Glomerular endothelial cell (primary cell): ENCODE measurements at places on chromosomes 3 and 15. TPM values are rescaled to one million over a fixed set of nuclear protein-coding genes. Genes with fewer than 3 reads are reported as not detected.

Gene ZPLD1
- total RNA-seq, result 0.10 TPM in 1 of 2 replicates, not detected in the other

Gene CLDN18
- not detected in 2 replicates for total RNA-seq

DNA sequence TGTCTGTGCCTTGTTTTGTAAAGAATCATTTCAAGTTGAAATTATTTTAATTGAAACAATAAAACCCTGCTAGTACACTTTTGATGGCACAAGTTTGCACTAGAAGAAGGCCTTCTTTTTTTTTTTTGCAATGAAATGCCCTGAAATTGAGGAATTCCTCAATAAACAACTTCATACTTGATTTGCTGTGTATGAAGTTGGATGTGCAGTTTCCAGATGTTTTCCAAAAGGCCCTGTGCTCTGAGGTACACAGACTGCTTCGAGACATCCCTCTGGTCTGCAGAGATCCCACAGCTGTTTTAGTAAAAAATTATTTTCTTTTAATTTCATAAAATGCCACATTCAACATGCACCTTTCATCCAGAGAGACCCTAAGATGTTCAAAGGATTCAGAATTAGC lies 48.9 kb downstream of the HES1 start:
- DNase-seq, result no peak

Gene GUCA1C
- total RNA-seq, result not detected in 2 replicates

DNA sequence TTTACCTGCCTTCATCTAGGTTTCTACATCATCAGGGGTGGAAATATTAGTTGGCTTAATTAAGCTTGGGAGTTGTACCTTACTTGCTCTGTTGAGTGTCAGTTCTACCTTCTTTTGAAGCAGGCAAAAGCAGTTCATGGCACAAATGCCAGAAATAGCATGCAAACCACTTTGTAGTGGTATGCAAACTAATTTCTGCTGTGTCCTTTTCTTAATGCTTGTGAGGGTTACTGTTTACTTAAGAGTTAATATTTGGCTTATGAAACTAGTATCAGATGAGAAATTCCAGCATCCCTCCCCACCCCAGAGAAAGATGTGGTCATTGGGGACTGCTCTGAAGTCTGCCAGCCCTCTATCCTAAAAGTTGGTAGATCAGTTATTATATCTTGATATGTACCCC lies 7.1 kb downstream of the ATP2C1 start:
- DNase-seq, result no peak

DNA sequence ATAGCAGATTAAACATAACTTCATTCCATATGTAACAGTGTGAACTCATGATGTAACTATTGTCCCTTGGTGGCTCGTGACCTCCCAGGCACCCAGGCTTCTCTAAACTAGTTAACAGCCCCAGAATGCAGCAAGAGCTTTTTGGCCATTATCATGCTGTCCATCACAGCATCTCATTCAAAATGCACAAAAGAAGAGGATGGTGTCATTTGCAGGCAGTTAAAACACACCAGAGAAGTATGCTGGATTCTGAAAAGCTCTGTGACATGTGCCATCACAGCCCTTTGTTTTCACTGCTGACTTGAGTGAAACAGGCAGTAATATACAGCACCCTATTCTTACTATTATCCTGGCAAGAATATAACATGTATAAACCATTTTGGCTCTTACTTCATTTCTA lies 117.6 kb upstream of the CHMP2B start:
- no peak for DNase-seq

Gene PRR20G
- not detected in 2 replicates for total RNA-seq

DNA sequence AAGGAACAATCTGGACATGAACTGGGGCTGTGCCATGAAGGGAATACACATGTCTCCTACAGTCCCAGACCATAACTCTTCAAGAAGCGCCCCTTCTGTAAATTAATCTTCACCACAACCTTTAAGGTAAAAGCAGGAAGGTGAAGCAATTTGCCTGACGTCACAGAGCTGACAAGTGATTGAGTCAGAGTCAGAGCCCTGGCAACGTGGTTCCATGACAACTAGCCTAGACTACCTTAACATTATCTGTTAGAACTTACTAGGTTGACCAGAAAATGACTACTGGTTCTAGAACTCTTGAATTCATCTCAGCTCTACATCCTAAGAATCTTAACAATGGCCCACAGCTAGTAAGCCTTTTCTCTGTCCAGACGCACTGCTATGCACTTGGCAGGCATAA lies 124.6 kb downstream of the NTRK3 start:
- no peak for DNase-seq

GRCh38 chr3:188434594-188434993 lies 280.6 kb downstream of the LPP start:
- no peak for DNase-seq

Gene BNC1
- 6.6 and 8.0 TPM in 2 replicates for total RNA-seq

DNA sequence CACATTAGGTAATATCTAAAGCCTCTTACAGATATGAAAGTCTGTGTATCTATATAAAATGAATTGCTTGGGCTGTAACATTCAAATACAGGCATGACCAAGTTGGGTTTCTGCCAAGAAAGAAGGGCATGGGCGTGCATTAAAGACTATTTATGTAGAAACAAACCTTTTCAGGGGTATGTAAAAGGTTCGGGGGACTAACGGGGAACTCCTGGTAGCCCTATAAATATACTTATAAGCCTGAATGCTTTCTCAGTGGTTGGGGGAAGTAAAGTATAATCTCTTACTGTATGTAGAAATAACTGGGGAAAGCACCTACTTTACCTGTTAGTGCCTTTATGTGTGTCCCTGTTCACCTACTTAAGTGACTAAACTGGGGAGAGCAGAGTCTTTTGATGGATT lies 154.5 kb upstream of the TBL1XR1 start:
- no peak for DNase-seq

DNA sequence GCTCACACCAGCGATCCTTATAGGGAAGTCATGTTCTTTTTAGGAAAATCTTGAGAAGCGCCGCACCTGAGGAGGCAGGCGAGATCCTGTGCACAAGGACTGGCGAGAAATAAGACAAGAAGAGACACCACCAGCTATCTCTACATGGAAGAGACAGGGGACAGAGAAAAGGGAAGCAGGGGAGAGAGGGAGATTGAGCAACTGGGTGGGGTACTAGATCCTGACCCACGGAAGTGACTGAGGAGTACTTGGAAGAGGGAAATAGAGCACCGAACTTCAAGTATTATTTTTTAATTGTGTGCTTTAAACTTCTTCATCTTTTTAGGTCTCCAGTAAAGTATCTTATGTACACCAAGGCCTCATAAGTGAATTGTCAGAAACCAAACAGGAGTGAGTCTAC lies 742.0 kb upstream of the LMCD1 start:
- DNase-seq, result no peak

- no peak for DNase-seq
Observed at GRCh38 chr3:170056710-170057454, 19.1 kb downstream of the GPR160 start.

GRCh38 chr3:58962040-58962651 lies 87.7 kb downstream of the CFAP20DC start:
- no peak for DNase-seq

Gene MOBP
- 0.23 TPM in 1 of 2 replicates, not detected in the other for total RNA-seq

GRCh38 chr3:27878014-27878383 lies 155.9 kb upstream of the EOMES start:
- no peak for DNase-seq

Gene TRIM42
- total RNA-seq, result not detected in 2 replicates

Gene TMIE
- total RNA-seq, result not detected in 2 replicates

Gene ROPN1B
- total RNA-seq, result not detected in 2 replicates

DNA sequence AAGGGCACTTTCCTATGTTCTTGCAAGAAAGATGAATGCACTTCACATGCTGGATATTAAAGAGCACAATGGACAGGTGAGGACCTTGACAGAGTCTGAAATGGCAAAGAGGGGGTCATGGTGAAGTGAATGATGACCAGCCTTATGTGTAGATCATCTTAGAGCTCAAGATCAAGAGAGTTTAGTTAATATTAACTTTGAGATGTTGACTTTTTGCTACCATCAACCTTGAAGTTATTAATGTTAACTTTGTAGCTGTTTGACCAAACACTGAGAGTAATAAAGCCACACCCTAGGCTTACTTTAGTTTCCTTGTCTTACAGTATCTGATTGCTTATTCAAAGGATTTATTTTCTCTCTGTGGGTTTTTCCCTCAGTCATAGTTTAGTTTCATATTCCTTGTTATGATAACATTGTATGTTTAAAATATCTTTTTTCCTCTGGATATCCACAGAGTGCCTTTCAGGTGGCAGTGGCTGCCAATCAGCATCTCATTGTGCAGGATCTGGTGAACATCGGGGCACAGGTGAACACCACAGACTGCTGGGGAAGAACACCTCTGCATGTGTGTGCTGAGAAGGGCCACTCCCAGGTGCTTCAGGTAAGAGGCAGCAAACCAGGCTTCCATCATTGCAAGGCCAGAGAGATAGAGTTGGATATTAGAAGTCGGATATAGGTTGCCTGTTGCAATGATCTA lies 5.4 kb downstream of the NFKBIZ start:
- DNase-seq, result no peak

DNA sequence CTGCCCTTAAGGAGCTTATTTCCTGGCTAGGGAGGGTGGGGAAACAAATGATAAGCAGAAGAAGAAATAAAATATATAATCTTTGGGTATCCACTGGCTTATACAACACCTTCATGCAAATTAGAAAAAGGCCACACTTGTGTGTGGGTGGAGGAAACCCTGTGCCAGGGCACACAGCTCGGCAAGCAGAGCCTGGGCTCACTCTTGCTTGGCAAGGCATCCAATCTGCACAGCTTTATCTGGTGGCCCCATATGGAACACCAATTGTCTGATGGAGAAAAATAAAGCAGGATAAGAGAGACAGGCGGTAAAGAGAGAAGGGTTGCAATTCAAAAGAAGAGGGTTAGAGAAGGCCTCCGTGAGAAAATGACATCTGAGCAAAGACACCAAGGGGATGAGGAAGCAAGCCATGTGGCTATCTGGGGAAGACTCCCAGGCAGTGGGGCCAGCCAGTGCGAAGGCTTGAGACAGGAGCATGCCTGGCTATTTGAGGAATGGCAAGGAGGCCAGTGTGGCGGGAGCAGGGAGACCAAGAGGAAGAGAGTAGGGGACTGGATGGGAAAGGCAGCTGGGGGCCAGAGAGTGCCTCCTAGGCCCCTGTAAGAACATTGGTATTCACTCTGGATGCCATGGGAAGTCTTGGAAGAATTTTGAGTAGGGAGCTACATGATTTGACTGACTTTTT lies 22.5 kb upstream of the VPS8 start:
- DNase-seq, result no peak

Gene RBP2
- total RNA-seq, result not detected in 2 replicates

- no peak for DNase-seq
Observed at GRCh38 chr3:133276594-133276993, 123.3 kb upstream of the BFSP2 start.

DNA sequence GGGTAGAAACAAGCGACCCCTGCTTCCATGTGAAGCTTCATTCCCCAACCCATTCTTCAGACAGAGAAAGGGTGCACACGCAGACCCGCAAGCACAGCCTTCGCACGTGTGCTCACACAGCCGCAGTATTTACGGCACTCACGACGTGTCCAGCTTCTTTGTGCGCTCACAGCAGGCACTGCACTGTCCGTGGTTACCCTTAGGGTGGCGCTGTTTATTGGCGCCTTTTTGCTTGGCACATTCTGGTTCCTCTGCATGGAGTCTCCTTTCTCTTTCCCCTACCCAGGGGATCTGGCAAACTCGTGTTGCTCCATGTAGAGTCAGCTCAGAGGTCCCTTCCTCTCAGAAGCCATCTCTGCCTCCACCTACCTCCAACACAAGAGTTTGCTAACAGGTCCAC lies 115.1 kb downstream of the SLCO3A1 start:
- DNase-seq, result no peak

Gene PLCB2
- 3.0 and 5.1 TPM in 2 replicates for total RNA-seq

DNA sequence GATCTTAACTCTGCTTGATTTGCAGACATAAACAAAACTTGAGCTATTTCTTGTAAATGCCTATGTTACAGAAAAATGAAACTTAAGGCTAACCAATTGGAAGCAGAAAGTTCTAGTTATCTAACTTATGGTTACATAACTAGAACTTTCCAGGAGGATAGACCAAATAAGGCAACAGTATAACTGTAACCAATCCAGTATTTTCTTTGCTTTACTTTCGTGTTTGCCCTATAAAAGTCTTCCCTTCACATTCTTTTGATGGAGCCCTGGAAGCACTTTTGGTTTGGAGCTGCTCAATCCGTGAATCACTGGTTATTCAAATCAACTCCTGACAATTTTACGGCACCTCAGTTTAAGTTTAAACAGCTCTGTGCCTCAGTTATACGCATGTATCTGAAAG lies 164.6 kb downstream of the SUCLG2 start:
- DNase-seq, result no peak

DNA sequence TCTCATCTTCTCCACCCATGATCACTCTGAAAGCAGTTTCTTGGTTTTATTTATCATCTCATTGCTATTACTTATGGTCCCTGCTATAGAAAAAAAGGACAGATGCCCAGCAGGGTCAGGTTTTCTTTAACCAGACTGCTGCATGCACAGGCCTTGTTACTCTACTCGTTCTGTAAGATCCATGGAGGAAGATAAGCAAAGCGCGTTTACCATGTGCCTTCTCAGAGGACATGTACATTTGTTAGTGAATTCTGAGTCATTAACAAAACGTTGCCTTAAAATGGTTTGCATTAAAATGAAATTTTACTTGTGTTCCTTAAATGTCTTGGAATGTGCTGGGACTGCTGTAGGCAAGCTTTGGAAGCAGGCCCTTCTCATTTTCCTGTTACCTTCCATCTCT lies 657.3 kb upstream of the KCNMB2 start:
- no peak for DNase-seq

Gene FETUB
- not detected in 2 replicates for total RNA-seq

Gene CPA3
- 4.4 TPM in 1 of 2 replicates, not detected in the other for total RNA-seq

- no peak for DNase-seq
Observed at GRCh38 chr3:88150371-88150770, 612 bp downstream of the C3orf38 start.

DNA sequence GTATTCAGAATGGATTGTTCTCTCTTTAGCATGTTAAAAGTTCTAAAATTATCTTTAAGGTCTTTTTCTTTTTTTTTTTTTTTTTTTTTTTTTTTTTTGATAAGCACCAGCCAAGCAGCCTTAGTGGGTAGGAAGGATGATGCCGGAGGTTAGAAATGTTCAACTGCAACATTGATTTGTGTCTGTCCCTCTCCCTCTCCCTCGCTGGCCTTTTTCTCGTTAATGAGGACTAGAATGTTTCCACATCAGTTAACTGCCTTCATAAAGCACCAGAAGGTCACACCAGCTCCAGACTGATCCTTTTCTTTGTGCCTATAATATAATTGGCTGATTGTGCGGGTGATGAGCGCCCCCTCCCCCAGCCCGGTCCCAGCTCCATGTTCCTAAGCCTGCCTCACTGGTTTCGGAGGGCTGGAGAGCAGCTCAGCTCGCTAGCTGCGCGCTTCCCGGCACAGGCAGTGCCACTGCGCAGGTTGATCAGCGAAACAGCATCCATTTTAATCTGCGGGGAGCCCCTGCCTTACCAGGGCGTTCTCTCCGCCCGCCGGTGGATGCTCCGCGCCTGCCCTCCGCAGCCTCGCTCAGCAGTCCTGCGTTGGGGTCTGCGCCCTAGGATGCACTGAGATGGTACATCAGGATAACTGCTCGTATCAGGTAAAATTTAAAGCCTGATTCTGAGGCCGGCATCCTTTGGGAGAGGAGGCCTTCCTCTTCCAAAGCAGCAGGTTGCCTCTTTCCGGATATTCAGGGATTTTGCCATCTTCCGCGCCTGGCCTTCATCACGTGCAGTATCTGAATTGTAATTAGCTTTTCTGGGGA lies 148.9 kb upstream of the IL12A start:
- no peak for DNase-seq
